Skeletal muscle cell (primary cell): ENCODE measurements at places on chromosomes 12 and 14.

DNA sequence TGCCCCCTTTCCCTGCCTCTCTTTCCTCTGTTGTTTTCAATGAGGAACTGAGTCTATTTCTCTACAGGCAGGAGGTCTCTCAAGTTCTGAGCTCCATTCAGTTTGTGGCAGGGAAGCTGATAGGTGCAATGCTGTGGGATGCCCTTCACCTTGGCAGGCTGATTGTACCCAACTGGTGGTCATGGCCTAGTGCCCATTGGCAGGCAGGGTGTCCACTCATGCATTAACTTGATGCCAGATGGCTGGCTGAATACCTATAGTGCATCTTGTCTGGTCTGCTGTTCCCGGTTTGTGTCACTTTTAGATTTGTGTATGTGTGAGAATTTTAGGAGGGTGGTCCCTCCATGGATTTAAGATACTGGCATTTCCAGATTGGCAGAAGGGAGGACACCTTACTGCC is 20.0 kb upstream of the ITGA5 start:
- DNase-seq, result no peak

DNA sequence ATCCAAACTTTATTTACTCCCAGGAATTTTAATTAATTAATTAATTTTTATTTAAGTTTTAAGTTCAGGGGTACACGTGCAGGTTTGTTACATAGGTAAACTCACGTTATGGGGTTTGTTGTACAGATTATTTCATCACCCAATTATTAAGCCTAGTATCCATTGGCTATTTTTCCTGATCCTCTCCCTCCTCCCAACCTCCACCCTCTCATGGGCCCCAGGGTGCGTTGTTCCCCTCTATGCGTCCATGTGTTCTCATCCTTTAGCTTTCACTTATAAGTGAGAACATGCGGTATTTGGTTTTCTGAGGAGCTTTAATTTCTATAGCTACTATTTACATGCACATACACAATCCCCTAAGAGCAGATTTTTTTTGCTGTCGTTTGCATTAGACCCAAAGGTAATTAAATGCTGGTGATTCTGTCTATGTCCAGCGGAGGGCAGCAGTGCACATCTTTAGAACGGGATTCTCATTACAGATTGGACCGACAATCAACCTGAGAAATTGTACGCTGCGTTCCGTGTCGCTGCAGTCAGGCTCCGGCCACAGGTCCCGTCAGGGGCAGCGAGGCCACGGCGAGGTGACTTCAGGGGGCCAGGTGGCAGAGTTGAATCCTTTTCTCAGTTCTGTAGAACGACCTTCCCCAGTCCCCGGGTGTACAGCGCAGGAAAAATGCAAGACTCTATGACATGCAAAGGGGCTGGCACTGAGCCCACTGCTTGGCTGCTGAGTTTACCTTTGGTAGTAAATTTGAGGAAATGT is 11.6 kb downstream of the TMEM30B start:
- DNase-seq, result no peak

DNA sequence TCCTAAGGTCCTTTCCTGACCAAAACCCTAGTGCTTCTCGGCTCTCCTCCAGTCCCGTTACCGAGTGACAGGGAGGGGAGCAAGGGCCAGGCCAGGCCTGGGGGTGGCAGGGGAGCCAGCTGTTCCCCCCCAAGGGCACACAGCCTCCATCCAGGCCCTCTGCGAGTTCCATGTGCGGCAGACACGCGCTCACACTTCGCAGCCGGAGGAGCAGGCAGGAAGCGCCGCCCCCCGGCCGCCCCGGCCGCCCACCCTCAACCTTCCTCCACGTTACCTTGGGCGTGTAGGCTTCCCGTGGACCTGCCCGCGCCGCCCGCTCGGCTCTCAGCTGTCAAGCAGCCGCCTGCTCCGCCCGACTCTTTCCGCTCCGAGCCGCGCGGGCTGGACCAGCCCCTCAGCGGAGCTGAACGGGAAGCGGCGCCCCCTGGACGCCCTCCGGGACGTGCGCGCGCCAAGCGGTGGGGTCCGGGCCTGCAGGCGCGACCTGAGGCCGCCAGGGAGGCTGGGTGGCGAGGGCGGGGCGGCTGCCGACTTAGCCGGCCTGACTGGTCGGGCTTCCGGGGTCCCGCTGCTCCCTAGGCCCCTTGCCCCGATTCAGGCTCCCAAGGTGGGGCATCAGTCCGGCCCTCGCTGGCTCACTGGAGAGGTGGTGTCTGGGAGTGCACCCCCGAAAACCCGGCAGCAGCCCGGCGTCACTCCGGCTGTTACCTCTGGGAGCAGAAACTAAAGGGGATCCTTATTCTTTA is at the start of gene CRACR2A:
Gene CRACR2A, minus strand, starts transcription at position 369 of the 746 bp plus-strand sequence. CDS start 56,110 bp downstream, outside the sequence.
- DNase-seq, result no peak

GRCh38 chr14:68501614-68502052 is 291.2 kb downstream of the ZFP36L1 start:
- DNase-seq, result no peak

GRCh38 chr14:97977651-97978261 is 1180.6 kb downstream of the VRK1 start:
- DNase-seq, result no peak

- no peak for DNase-seq
Measured at GRCh38 chr14:37480446-37481290, 114.4 kb downstream of the FOXA1 start.

GRCh38 chr14:104136472-104137296 is 1.7 kb upstream of the KIF26A start:
- DNase-seq, result no peak

DNA sequence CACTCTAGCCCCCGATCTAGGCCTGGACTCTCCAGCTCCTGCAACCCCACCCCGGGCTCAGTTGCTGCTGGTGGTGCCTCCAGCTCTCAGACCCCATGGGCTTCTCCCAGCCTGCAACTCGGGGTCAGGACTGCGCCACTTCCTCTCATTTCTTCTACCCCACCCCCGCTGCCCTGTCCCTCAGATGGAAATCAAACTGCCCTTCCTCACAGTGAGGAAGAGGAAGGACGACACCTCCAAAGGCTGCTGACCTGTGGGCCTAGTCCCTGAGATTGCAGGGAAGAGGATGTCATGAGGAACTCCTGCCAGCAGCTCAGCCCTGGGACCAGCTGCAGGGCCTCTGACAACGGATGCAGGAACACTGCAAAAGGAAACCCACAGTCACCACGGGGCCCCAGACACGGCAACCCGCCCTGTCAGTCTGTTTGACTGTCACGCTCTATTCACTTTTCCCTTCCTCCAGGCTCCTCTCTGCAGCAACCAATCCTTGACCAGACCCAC is 29.3 kb upstream of the PNMA1 start:
- DNase-seq, result no peak

- DNase-seq, result no peak
Measured at GRCh38 chr12:21502164-21502496, 541 bp downstream of the GOLT1B start.

DNA sequence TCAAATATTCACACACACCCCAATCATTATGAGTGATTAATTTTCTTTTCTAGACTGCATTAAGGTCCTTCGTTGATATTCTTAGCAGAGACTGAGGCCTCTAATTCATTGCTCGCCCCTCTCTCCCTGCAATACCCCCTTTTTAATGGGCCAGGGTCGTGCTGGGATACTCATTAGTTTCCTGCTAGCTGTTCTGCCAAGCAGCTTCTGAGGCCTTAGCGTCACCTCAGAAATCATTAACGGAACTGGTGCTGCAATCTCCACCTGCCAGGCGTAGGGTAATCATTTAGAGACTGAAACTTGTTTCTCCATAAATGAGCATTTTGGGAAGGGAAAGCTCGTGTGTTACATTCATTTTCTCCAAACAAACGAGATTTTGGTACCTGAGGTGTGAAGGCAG is 1054.7 kb downstream of the GALC start:
- DNase-seq, result no peak

- no peak for DNase-seq
Measured at GRCh38 chr12:78406213-78406612, 458.4 kb upstream of the SYT1 start.

DNA sequence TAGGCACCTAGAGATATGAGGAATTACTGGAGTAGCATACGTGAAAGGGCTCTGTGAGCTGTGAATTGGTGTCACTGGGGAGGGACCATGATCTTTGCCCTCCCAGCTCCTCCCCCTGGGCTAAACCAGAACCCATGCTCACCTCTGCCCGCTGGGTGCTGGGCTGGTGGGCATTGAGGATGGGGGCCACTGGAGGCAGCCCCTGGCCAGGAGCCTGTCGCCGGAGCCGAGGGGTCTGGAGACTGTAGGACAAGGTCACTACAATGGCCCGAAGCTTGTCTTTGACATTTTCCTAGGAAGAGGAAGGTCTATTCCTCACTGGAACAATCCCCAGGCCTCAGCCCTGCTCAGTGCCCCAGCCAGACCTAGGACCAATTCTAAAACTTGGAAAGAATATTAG is 11.6 kb downstream of the ITGA7 start:
- no peak for DNase-seq

DNA sequence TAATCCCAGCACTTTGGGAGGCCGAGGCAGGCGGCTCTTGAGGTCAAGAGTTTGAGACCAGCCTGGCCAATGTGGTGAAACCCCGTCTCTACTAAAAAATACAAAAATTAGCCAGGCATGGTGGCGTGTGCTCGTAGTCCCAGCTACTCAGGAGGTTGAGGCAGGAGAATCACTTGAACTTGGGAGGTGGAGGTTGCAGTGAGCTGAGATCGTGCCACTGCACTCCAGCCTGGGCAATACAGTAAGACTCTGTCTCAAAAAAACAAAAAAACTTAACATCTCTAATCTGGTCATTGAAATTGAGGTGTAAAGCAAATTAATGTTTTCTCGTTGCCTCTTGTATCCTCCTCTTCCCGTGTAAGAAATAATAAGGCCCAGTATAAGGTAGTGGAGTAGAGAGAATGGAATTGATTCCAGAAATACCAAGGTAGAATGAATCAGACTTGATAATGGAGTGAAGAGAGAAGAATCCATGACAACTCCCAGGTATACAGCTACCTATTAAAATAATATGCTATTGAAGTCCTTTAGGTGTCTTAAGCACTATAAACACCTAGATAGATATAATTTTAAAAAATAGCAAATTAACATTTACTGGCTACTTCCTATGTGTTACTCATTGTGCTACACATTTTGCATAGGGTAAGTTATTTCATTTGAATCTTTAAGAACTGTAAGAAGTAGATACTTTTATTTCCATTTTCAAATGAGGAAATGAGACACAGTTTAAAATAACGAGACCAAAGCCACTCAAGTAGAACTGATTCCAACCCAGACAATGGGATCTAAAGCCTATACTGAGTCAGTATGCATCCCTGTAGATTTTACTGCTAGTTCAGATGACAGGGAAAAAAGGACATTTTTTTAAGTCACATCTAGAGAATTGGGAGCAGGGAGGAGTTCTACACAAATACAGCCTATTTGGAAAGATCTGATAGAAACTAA is 23.2 kb downstream of the RAP1B start:
- no peak for DNase-seq

DNA sequence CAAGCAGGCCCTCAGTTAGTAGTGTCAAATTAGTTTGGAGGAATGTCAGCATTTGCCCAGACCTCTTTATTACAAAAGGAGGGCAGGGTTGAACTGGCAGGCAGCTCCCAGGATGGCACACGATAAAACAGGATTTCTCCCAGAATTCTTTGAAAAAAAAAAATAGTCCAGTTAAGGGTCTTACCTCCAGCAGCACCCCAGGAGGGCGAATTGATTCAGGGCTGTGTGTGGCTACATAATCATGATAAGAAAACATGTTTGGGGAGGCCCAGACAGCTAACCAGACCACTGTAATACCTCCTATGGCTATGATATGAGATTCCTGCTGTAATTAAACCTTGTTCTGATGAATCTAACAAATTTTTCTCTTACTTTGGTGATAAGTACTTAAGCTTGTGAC is 38.8 kb upstream of the NT5DC3 start:
- no peak for DNase-seq

DNA sequence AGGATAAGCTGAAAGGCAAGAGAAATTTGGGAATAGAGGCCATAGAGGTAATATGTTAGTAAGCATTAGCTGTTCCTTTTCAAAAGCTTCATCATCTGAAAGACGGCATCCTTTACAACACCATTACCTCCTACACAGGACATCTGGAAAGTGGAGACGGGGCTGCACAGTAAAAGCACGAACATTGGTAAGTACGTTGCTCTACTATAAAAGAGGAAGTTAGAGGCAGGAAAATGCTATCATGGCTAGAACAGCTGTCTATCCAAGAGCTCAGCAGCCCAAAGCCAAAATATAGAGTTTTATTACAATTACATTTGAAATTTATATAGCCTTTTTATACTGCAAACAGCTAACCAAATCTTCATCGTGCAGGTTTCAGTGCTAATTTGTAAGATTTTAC is 172.3 kb upstream of the GRIP1 start:
- DNase-seq, result no peak

GRCh38 chr12:124910561-124911478 is 3.6 kb downstream of the UBC start:
- no peak for DNase-seq

GRCh38 chr12:13602172-13602571 is 379.2 kb downstream of the GRIN2B start:
- DNase-seq, result no peak

GRCh38 chr12:9588749-9589148 is 19.0 kb downstream of the KLRB1 start:
- DNase-seq, result no peak

- no peak for DNase-seq
Measured at GRCh38 chr14:79967453-79967852, 243.9 kb downstream of the DIO2 start.

GRCh38 chr14:64234877-64235651 is 59.1 kb downstream of the ESR2 start:
- peak; percentile 12 for DNase-seq

GRCh38 chr12:2325519-2325918 is 272.7 kb downstream of the CACNA1C start:
- no peak for DNase-seq

GRCh38 chr12:116528498-116528897 is 30.7 kb upstream of the MAP1LC3B2 start:
- no peak for DNase-seq

DNA sequence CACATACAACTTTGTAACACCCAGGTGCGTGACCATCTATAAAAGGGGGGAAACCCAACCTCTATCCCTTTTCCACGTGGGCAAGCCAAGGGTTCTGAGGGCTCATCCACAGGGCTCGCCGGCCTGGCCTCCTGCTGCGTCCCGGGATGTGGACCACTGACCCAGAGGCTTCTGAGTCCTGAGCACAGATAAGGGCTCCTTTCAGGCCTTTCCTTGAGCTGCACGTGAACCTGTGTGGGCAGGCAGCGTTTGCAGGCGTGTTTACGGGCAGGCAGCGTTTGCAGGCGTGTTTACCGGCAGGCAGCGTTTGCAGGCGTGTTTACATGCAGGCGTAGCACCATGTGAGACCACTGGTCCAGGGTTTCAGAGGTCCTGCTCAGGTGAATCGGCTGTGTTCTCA is 3.8 kb downstream of the TCL1A start:
- DNase-seq, result no peak

DNA sequence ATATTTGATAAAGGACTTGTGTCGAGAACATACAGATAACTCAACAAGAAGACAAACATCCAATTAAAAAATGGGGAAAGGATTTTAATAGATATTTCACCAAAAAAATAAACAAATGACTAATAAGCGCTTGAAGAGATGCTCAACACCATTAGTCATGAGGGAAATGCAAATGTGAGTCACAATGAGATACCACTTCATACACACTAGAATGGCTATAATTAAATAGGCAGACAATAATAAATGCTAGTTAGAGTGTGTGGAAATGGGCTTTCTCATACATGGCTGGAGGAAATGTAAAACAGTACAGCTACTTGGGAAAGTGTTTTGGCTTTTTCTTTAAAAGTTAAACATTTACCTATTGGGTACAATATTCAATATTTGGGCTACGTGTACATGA is 34.8 kb downstream of the DLK1 start:
- DNase-seq, result peak; percentile 45
